Activated CD4-positive, alpha-beta memory T cell treated with anti-CD3 and anti-CD28 coated beads for 36 hours (primary cell): ENCODE measurements at places on chromosomes 16 and 17. TPM values are rescaled to one million over a fixed set of nuclear protein-coding genes. Genes with fewer than 3 reads are reported as not detected.

DNA sequence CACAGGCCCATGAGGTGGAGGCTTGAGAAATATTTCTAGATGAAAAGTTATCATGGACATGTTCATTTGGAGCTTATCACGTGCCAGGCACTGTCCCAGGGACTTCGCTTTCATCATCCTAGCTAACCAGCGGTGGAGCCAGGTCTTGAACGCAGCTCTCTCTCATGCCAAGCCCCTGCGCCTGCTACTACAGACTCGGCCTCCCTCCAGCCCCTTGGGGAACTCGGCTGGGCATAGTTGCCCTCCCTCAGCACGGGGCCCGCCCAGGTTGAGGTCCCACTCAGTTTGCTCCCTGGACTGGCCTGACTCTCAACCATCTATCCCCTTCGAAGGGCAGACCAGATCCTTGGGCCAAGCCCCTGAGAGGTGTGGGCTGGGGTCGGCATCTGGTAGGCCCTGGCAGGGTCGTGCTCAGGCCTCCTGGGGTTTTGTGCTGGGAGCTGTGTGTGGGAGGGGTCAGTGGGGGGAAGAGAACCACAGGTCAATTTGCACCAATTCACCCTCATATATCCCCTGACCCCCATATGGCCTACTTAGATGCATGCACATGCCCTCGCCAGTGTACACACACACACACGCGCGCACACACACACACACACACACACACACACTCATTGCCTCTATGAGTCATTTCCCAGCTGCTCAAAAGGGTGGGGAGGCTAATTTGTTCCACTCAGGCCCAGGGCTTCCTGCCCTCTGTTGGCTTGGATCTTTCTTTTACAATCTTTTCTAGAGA is 12.1 kb upstream of the SCN4A start:
- DNase-seq, result peak; percentile 82

DNA sequence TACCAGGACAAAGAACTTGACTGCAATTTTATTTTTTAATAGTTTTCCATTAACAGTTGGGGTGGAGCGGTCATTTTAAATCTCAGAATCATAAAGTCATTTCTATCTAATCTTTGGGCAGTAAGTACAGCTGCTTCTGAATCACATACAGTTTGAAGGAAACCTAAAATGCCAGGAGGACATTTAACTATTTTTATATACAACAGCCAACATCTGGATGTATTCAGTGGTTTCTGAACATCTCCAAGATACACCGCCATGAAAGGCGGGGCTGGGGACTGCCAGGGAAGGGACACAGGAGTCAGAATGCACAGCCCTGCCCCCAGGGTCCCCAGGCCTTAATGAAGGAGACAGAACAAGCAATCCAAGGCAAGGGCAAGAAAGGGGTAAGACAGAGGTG is 392.3 kb downstream of the SLC39A11 start:
- no peak for DNase-seq

Gene RAD51C
- 64.0 TPM for total RNA-seq

- DNase-seq, result no peak
These were observed 17.4 kb downstream of the MFSD6L start for GRCh38 chr17:8781776-8782175.

- no peak for DNase-seq
These were observed 436.8 kb downstream of the KCNJ2 start for GRCh38 chr17:70606086-70606485.

GRCh38 chr17:9899280-9900043 is 5.6 kb downstream of the RCVRN start:
- no peak for DNase-seq

Gene PTX4
- total RNA-seq, result not detected

Gene TEKT5
- total RNA-seq, result 0.15 TPM

DNA sequence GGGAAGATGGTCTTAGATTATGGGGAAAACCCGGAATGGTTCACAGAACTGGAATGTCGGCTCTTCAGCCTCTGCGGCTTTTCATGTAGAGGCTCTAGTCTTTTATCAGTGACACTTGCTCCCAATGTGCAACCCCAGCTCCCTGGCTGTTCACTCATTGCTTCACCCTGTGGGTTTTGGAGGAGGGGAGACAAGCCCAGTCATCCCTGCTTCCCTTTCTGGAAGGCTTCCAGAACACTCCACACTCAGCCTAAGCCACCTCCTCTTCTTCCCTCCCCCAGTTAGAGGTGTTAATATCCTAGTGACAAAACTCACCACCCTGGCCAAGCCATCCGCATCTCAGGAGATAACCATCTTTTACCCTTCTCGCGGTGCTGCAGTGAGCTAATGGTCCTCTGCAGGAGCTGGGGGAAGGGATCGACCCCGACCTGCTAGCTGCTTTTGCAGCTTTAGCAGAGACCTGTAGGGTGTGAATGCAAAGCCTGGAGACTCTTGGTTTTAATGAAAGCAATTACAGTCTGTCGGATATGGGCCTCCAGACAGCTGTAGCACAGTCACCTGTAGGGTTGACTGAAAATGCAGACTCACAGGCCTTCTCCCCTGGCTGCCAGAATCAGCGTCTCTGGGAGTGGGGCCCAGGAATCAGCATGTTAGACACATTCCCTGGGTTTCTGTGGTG is 24.3 kb upstream of the LASP1NB start:
- DNase-seq, result peak; percentile 49

GRCh38 chr17:82351713-82352488 is 7.1 kb upstream of the TEX19 start:
- peak; percentile 88 for DNase-seq
